ENCODE measurements at places on chromosomes 2 and 18.
A peak's percentile ranks its signal among the peaks of the same experiment; 100 is the strongest.

DNA sequence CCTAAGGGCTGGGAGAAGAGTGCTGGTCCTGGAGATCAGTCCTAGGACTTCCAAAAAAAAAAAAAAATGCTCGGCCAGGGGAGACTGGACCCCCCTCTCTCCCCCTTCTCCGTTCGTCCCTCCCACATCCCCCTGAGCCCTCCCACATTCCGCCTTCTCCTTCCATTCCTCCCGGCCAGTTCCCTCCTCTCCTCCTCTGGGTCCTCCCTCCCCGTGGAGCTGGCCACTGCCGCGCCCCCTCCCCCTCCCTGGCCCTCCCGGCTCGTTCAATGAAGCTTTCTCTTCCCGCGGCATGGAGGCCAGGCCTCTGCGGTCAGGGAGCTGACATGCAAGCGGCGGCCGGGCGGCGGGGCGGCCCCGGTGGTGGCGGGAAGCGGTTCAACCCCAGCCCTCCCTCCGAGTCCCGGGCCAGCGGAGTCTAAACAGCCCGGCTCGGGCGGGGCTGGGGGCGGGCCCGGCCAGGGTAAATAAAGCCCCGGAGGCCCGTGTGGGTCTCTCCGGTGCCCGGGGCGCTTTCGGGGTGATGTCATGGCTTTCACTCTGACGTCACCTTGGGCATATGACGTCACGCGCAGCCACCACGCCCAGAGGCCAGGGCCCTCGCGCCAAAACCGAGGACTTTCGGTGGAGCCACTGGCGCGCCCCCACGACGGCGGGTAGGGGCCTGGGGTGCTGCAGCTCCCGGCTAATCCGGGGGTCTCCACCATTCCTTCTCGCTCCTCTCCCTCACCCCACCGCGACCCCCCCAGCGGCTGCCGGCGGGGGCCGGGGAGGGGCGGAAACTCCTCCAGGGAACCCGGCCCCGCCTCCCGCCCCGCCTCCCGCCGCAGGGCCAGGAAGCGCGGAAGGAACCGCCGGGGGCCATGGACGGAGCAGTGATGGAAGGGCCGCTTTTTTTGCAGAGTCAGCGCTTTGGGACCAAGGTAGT is at the start of the genes DOK1 and LOXL3:
Gene DOK1 (plus strand): TSS at position 829 of the 928 bp plus-strand sequence. CDS start 35 bp downstream, at position 864.
Gene LOXL3 (minus strand): TSS at position 51 of the 928 bp plus-strand sequence. CDS start 1,308 bp downstream, outside the sequence.
- DNase-seq, result peak; percentile 48

DNA sequence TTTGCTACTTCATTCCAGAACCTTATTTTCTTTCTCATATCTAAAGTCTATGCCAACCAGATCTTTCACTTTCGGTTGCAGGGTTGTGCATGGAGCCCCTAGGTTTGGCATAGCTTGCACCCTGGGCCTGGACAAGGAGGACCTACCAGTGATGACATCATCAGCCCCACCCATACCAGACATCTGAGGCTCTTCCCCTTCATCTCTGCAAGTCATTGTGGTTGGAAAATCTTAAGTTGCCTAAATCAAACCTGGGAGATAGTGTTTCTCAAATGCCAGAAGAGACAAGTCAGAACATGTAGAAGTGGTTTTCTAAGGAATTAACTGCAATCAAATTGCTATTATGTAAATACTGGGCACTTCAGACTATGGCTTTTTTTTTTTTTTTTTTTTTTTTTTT is 363.3 kb downstream of the ZNF516 start:
- DNase-seq, result no peak

- DNase-seq, result peak; percentile 35
Measured at GRCh38 chr18:79069717-79070151, 540 bp downstream of the ATP9B start.

- DNase-seq, result no peak
Measured at GRCh38 chr2:240590681-240591111, 4.2 kb downstream of the CAPN10 start.

GRCh38 chr2:39932198-39932597 is 153.1 kb upstream of the THUMPD2 start:
- no peak for DNase-seq

DNA sequence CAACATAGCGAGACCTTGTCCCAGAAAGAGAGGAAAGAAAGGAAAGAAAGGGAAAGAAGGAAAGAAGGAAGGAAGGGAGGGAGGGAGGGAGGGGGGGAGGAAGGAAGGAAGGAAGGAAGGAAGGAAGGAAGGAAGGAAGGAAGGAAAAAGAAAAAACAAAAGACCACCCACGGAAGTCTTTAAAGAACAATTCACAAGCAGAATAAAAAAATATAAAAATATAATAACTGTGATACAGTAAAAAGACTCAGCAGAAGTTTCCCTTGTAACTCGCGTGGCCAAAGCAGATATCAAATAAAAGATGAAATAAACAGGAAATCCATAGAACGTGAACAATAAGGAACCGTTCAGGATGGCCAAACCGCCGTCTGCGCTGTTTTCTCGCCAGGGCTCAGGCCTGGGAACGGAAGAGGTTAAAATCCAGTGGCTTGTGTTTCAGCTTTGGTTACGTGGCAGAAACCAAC is 1.2 kb upstream of the SLC1A4 start:
- no peak for DNase-seq

- no peak for DNase-seq
Measured at GRCh38 chr18:44876755-44877154, 196.1 kb downstream of the SETBP1 start.

DNA sequence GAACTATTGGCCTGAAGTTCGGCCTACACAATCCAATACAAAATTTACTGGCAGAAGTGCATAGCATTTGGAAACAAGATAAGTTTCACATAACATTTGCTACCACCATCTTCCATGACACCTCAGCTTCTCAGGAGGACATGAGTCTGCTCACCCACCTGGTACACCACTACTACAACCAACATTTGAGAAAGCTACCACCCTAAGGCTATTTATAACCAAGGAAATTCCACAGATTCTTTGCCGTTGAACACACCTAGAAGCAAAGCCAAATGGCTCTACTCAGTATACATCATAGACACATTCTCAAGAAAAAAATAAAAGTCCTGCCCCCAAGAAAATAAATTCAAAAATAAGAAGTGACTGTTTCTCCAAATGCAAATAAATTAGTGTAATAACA is 145.3 kb downstream of the SPAG16 start:
- no peak for DNase-seq

GRCh38 chr18:26207937-26208336 is 18.3 kb upstream of the TAF4B start:
- DNase-seq, result no peak

GRCh38 chr2:46198966-46199365 is 98.2 kb upstream of the EPAS1 start:
- no peak for DNase-seq

DNA sequence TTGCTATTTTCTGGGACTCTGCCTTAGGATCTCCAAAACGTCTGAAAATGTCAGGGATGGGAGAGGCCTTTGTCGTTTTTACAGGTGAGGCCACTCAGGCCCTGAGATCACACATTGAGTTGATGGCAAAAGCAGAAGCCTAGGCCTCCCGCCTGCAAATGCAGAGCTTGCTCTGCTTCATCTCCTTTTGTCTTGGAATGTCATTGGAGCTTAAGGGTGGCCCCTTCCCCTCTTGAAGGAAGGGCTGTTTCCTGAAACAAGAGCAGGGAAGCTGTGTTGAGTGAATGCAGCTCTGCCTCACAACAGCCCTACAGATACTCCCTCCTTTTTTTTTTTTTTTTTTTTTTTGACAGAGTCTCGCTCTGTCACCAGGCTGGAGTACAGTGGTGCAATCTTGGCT is 123.5 kb downstream of the GLI2 start:
- no peak for DNase-seq

GRCh38 chr2:180747728-180748127 is 232.7 kb upstream of the UBE2E3 start:
- DNase-seq, result no peak

GRCh38 chr2:15498554-15498953 is 62.6 kb downstream of the NBAS start:
- no peak for DNase-seq

DNA sequence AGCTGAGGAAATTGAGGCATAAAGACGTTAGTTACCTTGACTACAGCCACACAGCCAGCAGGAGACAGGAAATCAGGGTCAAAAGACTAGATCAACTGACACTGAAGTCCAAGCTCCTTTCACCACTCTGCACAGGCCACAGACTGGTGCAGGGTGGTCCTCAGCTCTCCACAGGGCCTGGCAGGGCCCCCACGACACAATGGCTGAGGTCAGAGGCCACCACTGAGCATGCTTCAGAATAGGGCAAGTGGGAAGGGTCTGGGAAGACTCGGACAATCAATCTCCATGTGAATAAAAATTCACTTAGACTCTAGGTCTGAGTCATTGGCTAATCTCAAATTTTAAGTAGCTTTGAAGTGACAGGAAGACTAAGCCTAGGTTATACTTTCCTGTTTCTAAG is 201.7 kb downstream of the ALK start:
- DNase-seq, result no peak

- peak; percentile 31 for DNase-seq
Measured at GRCh38 chr2:46276642-46277041, 20.6 kb upstream of the EPAS1 start.

GRCh38 chr2:232332940-232333259 is 45.7 kb upstream of the ALPP start:
- DNase-seq, result no peak

DNA sequence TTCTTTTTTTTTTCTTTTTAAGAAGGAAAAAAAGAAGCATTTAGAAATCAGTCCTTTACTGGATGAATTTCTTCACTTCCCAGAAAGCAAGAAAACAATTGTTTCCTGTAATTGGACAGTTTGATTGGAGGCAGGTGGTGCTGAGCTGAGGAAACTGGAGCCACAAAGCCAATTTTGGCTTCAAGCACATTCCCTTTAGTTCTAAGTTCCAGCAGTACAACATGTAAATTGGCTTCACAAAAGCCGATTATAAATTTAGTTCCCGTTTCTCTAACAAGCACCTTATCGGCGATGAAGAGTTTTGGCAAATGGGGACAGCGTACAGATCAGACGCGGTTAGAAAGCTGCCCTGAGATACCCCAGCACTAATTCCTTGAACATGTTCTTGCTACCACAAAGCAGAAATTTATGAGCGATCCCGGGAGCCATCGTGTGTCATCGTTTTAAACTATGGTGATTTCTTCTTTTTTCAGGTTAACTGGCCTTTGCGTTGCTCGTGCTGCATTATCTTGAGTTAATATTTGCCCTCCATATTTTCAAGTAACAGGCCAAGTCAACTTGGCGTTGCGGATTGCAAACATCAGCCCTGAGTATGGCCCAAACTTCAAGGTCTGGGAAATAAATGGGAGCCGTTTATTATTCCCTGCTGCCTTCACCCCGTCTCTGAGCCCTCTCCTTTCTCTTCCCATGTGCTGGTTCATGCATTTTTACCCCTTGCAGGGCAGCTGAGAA is 190.4 kb upstream of the ID2 start:
- no peak for DNase-seq

- no peak for DNase-seq
Measured at GRCh38 chr2:171996021-171996420, 3.7 kb upstream of the METAP1D start.

GRCh38 chr18:49365346-49365745 is 95.1 kb downstream of the DYM start:
- no peak for DNase-seq

- DNase-seq, result no peak
Measured at GRCh38 chr2:188444106-188444835, 152.6 kb downstream of the GULP1 start.

GRCh38 chr18:22346401-22346952 is 71.2 kb downstream of the CTAGE1 start:
- peak; percentile 72 for DNase-seq

DNA sequence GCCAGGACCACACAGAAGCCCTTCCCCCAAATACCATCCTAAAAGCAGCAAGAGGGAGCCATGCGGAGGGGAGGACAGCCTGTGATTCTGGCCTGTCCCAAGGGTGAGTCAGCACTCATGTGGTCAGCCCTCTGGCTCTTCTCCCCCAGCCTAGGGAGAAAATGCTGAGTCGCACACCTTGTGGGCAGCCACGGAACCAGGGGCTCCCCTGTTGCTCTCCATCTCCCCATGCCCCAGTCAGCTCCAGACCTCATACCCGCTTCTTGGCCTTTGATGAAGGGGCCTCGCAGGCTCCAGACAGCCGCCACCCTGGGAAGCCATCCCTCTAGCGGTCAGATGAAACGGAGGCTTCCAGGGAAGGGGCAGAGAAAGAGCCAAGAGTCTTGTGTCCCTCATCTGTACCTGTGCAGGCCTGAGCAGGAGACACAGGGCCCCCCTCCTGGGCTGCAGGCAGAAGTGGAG is 181.3 kb upstream of the SIX2 start:
- no peak for DNase-seq

- no peak for DNase-seq
Measured at GRCh38 chr2:12918835-12919445, 202.2 kb downstream of the TRIB2 start.

GRCh38 chr18:8097927-8098326 is 511.3 kb upstream of the RAB12 start:
- no peak for DNase-seq

DNA sequence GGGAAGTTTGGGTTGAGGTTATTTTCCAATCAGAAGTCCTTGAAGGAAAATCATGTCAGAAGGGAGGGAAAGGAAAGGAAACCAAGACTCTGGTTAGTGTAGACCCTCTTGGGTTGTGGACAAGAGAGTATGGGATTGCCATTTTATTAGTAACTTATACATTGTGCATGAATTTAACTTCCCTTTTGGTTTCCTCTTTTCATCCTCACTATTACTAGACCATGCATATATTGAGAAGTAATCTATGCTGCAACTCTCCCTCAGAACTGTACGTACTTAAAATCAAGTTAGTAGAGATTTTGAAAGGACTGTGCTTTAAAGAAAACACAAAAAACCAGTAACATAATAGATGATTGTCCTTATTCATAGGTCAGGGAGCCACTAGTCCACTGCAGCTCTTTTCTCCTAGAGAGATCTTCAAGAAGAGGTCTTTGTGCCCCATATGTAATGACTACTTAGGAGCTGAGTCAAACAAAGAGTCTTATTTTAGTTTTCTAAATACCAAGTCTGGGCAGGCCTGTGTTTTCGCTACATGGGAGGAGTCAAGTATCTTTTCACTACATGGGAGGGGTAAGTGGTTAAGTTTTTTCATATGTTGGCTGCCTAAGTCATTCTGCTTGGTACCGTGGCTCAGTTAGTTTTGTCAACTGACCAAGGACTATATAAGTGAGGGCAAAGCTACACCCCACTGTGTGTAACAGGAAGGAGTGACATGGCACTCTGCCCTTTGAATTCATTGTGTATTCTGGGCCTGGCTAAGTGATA is 25.2 kb upstream of the FAM117B start:
- peak; percentile 5 for DNase-seq

All from HT-29 (cell line).